ENCODE measurements at places on chromosomes 5 and 9.

DNA sequence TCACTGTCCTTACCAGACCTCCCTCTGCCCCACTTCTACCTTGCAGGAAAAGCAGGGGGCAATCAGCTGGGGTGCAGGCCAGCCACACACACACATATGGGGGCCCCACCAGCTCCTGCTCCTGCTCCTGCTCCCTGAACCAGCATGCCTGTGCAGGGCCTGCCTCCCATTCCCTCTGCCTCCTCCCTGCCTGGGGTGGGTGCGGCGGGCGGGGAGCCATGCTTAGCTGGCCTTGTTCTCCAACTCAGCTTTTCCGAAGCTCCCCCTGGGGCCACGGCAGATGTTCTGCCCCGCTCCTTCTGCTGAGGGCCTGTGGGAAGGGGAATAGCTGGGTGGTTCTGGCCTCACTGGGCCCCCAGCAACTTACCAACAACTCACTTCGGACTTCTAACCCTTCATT is 89.8 kb downstream of the ZNF354C start:
- no peak for DNase-seq

DNA sequence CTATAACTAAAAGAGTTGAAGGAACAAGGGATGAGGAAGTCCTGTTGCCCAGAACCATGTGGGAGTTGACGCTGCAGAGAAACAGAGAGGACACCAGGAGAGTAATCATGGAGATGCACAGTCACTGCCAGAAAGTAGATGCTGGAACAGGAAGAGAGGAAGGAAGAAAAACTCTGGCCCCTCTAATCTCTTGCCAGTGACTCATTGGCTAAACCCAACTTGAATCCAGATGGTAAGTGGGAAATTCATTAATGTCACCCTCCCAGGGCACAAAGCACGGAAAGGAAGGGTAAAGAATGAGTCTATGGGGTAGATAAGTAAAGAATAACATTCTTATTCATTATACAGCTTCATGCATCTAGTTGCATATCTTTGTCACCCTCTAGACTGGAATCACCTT is 631.9 kb downstream of the PRELID2 start:
- no peak for DNase-seq

DNA sequence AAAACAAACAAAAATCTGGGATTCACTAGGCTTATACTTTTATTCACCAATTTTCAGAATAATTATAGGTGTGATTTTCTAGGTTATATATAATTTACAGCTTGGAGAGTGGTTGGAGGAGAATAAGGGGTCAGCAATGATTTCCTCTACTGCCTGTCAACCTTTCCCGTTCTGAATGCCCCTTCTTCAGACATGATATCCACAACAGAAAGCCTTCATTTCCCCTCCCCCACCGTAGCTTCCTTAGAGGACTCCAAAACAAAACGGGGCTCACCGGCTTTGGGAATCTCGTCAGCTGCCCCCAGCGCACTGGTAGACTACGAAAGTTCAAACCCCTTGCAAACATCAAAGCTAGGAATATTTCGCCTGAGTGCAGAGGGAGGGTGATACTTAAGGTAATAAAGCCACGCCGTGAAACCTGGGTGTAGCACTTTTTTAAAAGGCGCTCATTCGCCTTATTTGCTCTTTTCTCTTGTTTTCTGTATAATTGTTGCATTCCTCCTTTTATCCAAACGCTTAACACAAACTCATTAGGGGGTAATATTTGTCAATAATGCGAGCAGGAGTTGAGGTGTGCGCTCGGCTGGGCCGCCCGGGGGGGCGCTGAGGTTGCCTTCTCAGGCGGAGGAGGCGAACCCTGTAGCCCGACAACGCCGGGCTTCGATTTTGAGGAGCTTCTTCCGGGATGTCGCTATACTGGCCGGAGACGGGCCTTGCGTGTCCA is 2.4 kb downstream of the OTP start:
- DNase-seq, result no peak

- DNase-seq, result no peak
Measured at GRCh38 chr9:136927343-136928271, 16.9 kb downstream of the FBXW5 start.

DNA sequence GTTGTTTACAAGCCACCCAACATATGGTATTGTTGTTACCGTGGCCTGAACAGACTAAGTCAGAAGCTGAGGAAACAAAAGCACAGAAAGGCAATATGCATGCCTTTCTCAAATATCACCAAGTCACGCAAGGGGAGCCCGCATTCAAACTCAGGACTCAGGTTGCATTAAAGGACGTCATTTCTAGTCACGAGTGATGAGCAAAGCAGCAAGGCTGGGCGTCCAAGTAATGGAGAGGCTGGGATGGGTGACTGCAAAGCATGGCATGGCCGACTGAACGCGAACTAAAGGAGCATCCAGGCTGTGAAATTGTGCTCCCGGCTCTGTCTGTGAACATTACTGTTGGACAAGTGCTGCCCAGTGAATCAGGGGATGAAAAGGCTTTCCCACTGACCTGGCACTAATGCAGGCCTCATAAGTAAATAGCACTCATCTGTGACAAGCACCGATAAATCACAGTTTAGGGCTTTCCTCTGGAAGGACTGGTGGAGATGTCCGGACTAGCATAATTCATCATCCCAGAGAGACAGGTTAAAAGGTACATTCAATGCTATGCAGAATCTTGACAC is 202.8 kb downstream of the SPOCK1 start:
- DNase-seq, result no peak

GRCh38 chr9:95250462-95251221 is 66.9 kb downstream of the FANCC start:
- DNase-seq, result no peak

DNA sequence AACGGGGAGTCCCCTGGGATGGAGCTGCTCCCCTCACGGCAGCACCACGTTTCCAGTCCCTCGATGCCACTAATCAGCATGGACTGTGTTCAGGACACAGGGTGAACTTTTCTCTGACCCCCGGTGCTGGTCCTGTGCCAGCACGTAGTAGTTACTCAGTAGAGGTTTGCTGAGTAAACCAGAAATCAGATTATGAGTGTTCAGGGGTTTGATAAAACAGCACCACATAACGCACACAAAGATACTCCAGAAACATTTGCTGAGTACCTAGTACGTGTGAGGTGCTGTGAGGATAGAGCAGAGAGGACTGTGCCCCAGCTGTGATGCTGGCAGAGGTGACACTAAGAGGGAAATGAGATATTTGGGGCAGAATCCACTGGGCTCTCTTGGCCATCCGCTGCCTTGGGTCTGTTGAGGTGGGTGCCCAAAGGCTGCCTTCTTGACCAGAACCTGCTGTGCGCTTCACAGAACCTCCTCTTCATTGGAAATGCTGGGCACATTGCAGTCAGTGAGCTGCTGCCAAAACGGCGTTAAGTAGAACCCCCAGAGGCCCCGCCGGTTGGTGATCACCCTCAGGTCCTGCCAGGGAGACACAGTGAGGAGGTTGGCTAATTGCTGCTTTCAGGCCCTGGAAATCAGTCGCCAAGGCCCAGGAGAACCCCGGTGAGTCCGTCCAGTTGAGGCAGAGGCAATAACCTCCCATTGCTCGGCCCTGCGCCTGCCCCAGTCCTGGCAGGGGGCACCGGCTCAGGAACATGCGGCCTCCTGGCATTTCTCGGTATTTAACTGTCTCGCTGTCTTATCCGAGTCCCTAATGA is 49.4 kb downstream of the NEURL1B start:
- DNase-seq, result no peak

DNA sequence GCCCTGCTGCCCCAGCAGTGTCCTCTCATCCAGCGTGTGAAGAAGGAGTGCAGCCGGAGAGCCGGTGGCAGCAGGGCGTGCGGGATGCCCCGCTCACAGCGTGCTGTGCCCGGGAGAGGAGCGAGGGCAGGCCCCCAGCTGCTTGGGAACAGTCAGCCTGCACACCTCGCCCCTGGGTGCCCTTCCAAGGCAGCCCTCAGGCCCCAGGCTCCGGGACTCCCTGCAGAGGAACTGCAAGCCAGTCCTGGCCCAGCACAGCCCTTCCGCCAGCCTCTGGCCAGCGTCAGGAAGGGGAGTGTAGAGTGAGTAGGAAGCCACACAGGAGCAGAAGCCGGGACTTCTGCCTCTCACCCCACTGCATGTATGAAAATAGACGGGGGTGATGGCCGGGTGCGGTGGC is 43.5 kb downstream of the ADAMTS2 start:
- DNase-seq, result no peak

- DNase-seq, result no peak
Measured at GRCh38 chr9:85483208-85483607, 258.5 kb downstream of the AGTPBP1 start.

- no peak for DNase-seq
Measured at GRCh38 chr5:81517462-81517861, 123.5 kb upstream of the ACOT12 start.

DNA sequence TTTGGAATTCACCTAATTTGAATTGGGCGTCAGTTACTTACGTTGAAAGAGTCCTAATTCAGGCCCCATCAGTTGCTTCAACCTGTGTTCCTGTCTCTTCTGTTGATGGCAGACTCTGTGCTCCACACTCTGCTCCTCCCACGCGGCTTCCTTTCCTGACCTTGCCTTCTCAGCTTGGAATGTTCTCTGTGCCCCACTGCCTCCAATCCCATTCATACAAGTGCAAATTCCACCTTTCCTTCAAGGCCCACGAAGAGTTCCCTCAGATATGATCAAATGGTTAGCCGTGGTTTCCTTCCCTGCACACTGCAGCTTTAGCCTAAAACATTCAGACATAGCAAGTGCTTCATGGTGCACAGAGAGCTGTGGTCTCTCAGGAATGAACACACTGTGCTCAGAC is 65.7 kb downstream of the SREK1 start:
- no peak for DNase-seq
